ENCODE measurements at places on chromosomes 2 and 18. TPM values are rescaled to one million over a fixed set of nuclear protein-coding genes. Genes with fewer than 3 reads are reported as not detected.

Gene KLHL30
- total RNA-seq, result not detected

Gene GKN1
- total RNA-seq, result not detected

Gene ST6GAL2
- total RNA-seq, result under 0.01 TPM

Gene CNDP1
- 0.15 TPM for total RNA-seq

Gene FSHR
- total RNA-seq, result not detected

Gene DCDC2C
- not detected for total RNA-seq

Gene MPP4
- total RNA-seq, result 4.7 TPM

Gene CDK15
- total RNA-seq, result 18.3 TPM

Gene C2orf80
- not detected for total RNA-seq

Gene DPP10
- total RNA-seq, result not detected

Gene POTEI
- total RNA-seq, result not detected

Gene GLI2
- total RNA-seq, result 6.2 TPM

Gene CD8A
- total RNA-seq, result not detected
